H7 (cell line): ENCODE measurements at places on chromosomes 4 and X. TPM values are rescaled to one million over a fixed set of nuclear protein-coding genes. Genes with fewer than 3 reads are reported as not detected.

The RHOH gene
- 1.4 and 2.1 TPM in 2 replicates for total RNA-seq

The MAGEB10 gene
- total RNA-seq, result not detected in 2 replicates

DNA sequence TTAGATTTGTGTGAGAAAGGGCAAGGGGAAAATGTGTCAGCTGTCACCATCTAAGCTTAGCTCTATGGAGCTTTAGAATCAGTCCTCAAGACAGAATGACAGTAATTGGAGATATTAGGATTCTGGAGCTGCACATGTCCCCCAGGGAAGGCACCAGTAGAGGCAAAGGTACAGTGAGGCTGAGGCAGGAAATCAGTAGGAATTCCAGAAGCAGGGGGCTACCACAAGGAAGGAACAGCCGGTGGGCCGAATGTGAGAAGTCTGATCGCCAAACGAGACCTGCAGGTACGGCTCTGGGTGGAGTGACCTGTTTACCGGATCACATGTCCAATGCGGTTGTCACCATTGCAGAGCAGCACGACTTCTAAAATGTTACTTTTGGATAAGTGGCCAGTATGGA lies 52.6 kb downstream of the RNF150 start:
- no peak for DNase-seq

- DNase-seq, result no peak
These were observed 212.1 kb downstream of the CHIC2 start for GRCh38 chr4:53852343-53852742.

DNA sequence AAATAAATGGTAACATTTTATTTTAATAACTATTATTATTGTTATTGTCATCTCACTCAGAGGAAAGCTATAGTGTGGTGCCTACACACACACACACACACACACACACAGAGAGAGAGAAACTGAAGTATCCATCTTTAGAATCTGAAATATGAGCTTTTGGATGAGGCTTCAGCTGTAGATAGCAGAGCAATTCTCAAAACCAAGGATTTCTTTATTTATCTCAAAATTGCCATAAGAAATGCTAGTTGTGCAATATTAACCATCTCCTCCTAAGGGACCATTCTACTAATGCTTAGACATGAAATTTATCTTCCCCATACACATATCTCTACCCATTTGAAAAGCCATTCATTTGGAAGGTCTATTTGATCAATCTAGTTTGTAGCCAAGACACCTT lies 50.1 kb upstream of the SGMS2 start:
- DNase-seq, result no peak
